ENCODE measurements at places on chromosomes 4 and X.
A peak's percentile ranks its signal among the peaks of the same experiment; 100 is the strongest.

GRCh38 chr4:103075894-103076746 is 441 bp downstream of the SLC9B2 start:
- DNase-seq, result peak; percentile 41

GRCh38 chr4:138978028-138978585 is 37.5 kb upstream of the NOCT start:
- no peak for DNase-seq

GRCh38 chr4:41933997-41934503 is 1.2 kb upstream of the TMEM33 start:
- no peak for DNase-seq

DNA sequence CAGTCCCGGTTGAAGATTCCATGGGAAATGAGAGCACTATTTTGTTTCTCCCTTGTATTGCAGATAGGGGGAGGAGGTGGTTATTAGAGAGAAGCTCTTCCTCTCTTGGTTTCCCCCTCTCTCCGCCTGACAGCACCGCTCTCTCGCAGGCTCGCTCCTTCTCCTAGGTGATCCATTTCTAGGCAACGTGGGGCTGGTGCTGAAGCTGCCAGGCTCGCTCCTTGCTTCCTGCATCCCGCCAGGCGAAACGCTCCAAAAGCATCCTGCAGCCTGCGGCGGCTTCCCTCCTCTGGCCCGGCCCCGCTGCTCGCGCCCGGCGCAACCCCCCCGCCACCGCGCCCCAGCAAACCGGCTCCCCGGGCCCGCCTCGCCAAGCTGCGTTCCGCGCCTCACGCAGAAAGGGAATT is at the start of gene GRID2:
GRID2 (plus strand) TSS at position 346 of the 407 bp plus-strand sequence.
- peak; percentile 48 for DNase-seq

DNA sequence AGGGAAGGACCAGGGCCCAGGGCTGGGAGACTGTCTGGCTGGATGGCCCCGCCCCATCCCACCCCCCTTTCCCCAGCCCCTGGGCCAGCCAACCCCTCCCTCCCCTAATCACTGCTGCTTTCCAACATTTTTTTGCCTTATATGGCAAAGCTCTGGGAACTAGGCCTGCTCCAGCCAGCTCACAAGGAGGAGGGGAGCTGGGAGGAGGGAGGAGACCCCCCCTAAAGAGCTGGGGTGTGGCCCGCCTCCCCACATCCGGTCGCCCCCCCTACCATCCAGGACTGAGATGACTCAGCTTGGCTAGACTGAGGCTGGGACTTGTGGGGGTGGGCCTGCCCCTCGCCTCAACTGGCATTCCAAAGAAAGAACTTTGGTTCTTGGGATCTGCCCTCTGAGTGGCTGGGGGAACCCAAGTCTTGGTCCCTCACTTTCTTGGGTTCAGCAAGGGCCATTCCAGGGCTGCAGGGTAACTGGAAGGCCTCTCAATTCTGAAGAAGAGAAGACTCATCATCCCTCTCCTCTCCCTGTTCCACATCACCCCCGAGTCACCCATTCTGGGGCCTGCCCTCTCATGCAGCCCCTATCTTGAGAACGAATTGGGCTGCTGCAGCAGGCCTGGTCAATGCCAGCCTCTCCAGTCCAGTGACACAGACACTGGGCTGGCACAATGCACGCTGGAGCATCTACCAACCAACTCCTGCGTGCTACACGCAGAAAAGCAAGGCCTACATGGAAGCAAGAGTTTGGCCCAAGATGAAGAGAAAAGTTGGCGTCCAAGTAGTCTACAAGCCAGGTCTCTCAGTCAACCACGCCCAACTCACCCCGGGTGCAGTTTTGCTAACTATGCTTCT is 4.8 kb downstream of the FLNA start:
- DNase-seq, result no peak

- no peak for DNase-seq
These were observed 38.5 kb upstream of the TAPT1 start for GRCh38 chr4:16264798-16265197.

- no peak for DNase-seq
These were observed 5.1 kb downstream of the ZXDA start for GRCh38 chrX:57905141-57905540.

- no peak for DNase-seq
These were observed 200.2 kb downstream of the SMARCA1 start for GRCh38 chrX:129323115-129323514.

GRCh38 chr4:165945991-165946390 is 73.0 kb downstream of the TLL1 start:
- DNase-seq, result no peak

DNA sequence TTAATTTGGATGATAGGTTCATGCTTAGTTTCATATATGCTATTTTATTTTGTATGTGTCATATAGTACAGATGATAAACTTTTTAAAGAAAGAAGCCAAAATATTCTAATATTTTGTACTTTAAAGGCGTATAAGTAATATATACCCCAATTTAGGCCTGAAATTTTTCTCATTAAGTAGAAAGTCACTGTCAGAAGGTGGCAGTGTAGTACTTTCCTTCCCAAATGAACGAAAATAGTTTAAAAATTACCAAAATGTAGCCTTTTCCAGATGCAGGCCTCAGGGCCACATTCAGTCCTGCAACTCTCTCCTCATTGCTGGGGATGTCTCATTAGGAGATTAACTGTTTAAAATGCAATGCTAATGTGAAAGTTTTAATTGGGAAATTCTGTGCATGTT is 1263.6 kb downstream of the C4orf33 start:
- no peak for DNase-seq

DNA sequence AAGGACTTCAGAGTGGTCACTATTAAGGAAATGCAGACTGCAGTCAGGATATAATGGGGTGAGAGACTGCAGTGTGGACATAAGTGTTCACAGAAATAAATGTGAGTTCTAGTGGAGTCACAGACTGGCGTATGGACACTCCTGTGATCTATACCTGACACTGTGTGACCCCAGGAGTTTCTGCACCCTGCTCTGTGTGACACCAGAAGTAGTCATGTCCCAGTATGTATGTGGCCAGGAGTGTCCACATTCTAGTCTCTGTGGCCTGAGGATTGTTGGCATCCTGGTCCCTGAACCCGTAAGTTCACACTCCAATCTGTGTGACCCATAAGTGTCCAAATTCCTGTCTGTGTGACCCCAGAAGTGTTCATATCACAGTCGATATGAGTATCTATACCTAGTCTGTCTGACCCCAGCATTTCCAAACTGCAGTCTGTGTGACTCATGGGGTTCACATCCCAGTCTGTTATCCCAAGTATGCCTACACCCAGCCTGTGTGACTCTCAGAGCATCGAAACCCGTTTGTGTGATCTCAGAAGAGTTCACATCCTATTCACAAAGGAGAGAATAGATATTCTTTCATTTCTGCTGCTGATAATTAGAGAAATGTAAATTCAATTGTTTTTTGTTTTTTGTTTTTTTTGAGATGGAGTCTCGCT is 16.3 kb downstream of the WDR13 start:
- no peak for DNase-seq

DNA sequence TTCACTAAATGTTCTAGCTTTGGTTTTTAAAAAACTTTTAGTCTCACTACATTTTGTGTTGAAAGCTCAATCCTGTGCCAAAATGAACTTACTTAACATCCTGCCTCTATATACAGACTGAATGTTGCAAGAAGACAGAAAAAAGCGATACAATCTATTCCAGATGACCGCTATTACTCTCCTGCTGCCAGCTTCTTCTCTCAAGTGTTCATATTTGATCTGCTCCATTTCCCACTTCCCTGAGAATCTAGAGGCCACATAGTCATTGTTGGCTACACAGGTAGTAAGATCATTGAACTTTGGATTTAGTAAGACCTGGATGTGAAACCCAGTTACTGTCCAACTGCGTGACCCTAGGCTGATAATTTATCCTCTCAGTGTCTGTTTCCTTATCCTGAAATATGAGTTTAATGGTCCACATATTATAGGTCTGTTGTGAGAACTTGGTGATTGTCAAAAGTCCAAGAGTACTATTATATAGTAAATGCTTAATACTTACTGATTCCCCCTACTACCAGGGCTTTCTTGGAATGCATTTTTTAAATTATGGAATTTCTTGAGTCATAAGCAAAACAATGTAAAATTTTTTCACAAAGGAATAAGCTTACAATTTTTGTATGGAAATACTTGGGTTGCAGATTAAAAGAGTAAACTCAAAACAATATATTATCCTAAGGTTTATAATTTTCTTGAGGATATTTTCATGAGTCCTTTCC is 976.8 kb upstream of the ADGRL3 start:
- DNase-seq, result no peak
